ENCODE measurements at places on chromosomes 12 and 14.

- DNase-seq, result no peak
Observed at GRCh38 chr12:42284876-42285275, 41.0 kb downstream of the ZCRB1 start.

- no peak for DNase-seq
Observed at GRCh38 chr12:96457191-96457930, 32.0 kb upstream of the CFAP54 start.

DNA sequence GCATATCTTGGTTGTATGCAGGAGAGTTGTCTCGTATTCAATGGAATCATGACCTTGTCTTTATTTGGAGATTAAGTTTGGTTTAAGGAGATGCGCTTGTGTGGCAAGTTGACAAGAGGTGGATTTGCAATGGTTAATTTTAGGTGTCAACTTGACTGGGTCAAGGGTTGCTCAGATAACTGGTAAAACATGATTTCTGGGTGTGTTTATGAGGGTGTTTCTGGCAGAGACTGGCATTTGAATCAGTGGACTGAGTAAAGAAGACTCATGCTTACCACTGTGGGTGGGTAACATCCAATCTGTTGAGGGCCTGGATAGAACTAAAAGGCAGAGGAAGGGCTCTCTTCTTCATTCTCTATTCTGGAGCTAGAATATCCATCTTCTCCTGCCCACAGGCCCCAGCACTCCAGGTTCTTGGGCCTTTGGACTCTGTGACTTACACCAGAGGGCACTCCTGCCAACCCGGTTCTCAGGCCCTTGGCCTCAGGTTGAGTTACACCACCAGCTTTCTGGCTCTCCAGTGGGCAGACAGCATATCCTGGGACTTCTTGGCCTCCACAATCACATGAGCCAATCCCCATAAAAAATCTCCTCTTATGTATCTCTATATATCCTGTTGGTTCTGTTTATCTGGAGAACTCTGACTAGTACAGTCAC lies 141.5 kb upstream of the ARID2 start:
- DNase-seq, result no peak

GRCh38 chr14:32578181-32578580 lies 249.1 kb downstream of the AKAP6 start:
- DNase-seq, result no peak

DNA sequence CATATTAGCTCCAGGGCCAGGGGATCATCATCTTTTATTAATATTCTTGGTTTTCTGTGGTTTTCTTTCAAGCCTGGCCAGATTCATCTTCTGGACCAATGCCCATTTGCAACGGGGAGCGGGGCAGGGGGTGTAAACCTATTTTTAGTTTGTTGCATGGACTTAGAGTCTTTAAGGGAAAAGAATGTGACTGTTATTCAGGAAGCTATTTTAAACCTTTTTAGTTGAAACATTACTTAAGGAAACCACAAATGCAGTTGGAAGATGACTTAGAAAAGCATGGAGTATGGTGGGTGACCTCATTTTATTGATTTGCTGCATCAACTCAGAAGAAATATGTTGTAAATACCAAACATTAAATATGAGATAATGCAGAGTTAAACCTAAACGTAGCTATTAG lies 368.4 kb upstream of the E2F7 start:
- DNase-seq, result no peak

DNA sequence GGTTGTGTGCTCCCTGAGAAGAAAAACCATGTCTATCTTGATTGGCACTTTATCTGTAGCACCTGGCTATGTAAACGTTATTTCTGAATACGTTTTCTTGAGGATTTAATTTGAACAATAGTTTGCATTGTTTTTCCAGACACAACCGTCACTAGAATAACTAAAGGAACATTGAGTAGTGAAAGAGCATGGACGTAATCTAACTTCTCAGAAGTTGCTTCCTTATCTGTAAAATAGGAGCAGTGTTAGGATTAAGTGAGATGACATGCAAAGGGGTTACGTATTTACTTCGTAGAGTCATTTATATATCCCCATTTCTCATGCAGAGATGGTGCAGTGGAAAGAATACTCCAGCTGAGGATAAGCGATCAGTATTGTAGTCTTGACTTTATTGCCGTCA lies 8.1 kb downstream of the AEBP2 start:
- DNase-seq, result no peak

DNA sequence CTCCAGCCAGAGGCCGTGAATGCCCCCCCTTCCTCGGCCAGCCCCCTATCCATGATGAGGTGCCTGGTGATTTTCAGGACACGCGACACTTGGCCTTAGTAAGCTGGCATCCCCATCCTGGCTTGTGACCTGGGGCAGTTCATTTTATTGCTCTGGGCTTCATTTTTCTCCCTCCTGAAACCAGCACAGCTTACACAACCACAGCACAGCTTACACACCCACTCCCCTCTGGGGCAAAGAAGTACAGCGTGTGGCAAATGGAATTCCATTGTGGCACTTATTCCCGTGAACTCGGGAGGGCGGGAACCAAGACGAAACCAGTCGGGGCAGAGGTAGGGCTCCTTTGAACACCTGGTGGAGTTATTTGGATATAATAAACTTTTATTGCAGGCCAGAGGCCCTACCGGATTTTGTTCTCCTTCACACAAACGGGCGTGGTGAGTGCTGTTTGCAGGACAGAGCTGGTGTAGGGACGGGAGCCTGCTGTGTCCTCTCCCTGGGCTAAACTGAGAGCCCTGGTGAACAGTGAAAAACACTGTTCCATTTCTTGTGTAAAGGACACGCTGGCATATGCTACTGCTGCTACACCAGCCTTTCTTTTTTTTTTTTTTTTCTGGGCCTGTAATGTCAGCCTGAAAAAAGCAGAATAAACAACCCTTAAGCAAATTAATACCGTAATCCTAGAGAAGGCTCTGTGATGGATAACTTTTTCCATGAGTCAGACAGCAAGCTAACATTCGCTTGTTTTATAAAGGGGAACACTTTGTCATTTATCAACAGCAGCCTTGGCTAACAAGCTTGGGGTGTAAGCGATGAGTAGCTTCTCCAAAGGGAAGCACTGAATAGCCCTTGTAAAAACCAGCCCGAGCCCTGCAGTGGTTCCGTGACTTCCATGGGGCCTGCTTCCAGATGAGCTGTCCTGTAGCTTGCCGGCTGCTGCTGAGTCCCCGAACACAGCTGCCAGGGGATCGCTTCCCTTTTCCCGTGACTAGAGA lies 29.3 kb downstream of the CD9 start:
- DNase-seq, result no peak

GRCh38 chr12:71695782-71696181 lies 9.9 kb downstream of the TMEM19 start:
- DNase-seq, result no peak

GRCh38 chr14:102293781-102294180 lies 11.2 kb downstream of the MOK start:
- no peak for DNase-seq

- no peak for DNase-seq
Observed at GRCh38 chr14:78535041-78535440, 364.9 kb downstream of the NRXN3 start.

DNA sequence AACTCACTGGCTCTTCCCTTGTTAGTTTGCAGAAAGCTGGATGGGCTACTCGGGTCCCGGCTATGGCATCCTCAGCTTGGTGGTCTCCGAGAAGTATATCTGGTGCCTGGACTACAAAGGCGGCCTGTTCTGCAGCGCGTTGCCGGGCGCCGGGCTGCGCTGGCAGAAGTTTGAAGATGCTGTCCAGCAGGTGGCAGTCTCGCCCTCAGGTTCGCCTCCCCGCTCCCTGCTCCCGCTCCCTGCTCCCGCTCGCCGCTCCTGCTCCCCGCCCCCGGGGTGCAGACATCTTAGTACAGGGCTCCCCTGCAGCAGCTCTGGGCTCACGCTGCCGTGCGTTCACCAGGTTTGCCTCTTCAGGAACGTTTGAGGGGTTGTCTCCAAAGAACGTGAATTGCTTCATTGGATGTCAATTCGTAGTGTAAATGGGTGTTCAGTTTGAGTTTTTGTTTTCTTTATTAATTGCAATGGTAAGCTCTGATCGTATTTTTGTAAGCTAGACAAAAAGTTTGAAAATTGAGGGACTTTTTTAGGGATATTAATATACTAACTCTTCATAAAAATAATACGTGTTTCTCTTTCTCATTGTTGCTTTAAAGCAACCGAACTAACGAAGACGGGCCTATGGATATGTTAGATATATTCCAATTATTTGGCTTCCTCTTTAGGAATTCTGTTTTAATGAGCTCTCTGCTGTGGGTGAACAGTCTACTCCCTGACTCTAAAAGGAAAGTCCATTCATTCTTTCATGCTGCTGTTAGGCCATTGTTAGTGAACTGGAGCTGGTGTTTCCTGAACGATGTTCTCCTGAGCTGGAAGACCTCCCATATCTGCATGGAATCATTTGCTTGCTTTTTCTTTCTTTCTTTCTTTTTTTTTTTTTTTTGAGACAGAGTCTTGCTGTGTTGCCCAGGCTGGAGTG lies 71.3 kb downstream of the ANKRD9 start:
- DNase-seq, result peak; percentile 89

DNA sequence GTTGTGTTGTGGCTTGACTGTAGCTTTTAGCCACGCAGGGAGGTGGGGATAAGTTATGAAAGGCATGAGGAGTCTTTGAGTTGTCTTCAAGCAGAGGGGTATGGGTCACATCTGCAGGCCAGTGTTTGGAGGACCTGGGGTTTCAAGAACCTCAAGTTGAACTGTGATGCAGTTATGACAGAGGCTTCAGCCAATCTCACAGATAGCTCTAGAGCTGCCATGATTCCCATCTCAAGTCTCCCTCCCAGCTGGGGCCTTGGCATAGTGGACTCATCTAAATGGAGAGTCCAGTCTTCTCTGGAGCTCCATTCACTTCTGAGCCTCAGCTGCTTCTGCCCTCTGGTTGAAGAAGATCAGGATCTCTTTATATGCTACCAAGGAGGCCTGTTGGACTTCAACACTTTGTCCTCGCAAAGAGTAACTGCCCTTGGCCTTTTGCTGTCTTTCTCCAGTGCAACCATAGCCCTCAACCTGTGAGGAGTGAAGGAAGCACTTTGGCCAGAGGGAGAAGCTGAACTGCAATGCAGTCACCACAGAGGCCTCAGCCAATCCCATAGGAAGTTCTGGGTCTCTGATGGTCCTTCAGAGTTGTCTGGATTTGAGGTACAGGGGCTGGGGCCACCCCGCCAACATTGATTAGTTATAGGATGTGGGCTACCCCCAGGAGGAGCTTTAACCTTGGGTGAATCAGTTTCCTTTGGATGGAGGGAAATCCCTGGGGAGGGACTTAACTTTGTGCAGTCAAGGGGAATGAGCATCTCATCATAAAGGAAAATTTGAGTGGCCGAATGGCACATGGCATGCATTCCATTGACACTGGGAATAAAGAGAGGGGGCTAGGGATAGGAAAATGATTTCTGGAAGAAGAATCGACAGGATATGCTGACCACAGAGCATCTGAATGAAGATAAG lies 230.5 kb downstream of the PCNX1 start:
- no peak for DNase-seq

GRCh38 chr12:95319694-95320331 lies 102.2 kb downstream of the VEZT start:
- DNase-seq, result no peak

GRCh38 chr12:102631274-102631673 lies 150.9 kb upstream of the IGF1 start:
- DNase-seq, result no peak

DNA sequence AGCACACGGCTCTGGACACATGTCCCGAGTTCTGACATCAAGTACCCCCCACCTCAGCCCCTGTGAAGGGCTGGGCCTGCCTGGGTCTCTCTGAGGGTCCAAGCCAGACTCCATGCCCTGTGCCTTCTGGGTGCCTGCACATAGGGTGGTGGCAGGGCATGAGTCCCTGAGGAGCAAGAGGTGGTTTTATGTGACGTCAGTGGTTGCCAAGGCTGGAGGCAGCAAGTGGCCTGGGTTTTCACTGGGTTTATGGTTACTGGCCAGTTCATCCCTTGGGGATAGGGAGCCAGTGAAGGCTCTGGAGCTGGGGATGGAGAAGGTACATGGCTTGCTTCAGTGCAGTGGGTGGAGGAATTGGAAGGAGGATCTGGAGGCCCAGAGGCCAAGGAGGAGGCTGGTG lies 51.1 kb upstream of the EML1 start:
- DNase-seq, result no peak

- DNase-seq, result no peak
Observed at GRCh38 chr14:54010981-54011380, 54.4 kb upstream of the BMP4 start.

DNA sequence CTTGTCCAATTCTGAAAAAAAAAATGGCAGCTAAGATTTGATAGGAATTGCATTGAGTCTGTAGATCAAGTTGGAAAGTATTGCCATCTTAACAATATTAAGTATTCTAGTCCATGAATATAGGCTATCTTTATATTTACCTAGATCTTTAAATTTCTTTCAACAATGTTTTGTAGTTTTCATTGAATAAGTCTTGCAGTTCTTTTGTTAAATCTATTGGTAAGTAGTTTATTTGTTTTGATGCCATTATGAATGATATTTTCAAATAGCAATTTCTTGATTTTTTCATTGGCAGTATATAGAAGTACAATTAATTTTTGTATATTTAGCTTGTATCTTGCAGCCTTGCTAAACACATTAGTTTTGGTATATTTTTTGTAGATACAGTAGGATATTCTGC lies 71.6 kb downstream of the SYNE2 start:
- no peak for DNase-seq

- DNase-seq, result no peak
Observed at GRCh38 chr12:31899109-31899508, 60.1 kb upstream of the RESF1 start.

DNA sequence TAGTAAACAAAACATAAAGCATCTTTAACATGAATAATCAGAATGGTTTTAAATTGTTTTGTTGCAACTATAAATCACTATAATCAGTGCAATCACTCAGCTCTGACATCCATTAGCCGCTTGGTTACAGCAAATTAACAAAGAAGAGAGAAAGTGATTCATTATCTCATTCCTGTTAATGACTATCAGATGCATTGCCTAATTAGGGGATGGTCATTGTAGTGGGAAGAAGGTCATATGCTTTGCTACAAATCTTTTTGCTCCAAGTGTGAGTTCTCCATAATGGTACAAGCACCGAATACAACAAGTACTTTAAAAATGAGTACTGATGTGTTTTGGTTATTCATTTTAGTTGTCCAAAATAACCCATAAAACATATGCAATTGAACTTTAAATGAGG lies 272.0 kb downstream of the AKAP6 start:
- DNase-seq, result no peak

DNA sequence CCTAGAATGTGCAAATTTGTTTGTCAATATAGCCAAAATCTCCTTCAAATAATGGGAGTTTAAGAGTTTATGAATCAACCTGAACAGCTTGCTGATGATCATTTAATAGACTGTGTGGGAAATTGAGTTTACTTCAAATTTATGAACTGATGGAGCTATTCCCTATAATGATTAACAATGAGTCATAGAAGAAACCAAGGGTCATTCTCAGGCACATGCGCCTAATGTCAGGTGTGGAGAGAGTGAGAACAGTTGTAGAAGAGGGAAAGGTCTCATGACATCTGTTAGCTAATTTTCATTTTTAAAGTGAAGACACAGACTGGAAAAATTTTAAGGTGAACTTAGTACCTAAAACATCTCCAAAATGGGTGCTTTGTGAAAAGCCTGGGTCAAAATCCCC lies 191.8 kb downstream of the BMP4 start:
- no peak for DNase-seq

- DNase-seq, result no peak
Observed at GRCh38 chr12:125185311-125185739, 120.1 kb downstream of the AACS start.

GRCh38 chr12:28793581-28794151 lies 355.4 kb upstream of the FAR2 start:
- DNase-seq, result no peak

Measured in 8988T (cell line).